Activated CD4-positive, alpha-beta T cell treated with anti-CD3 and anti-CD28 coated beads, Interleukin-2, amount 10 ng/mL, durations not matched to agents 7 days and 5 days (primary cell): ENCODE measurements at places on chromosomes 3 and 15. TPM values are rescaled to one million over a fixed set of nuclear protein-coding genes. Genes with fewer than 3 reads are reported as not detected.

- no peak for DNase-seq
Measured at GRCh38 chr3:28376424-28376823, 27.8 kb upstream of the AZI2 start.

GRCh38 chr3:27228805-27229204, 140.4 kb downstream of the NEK10 start:
- DNase-seq: no peak

- no peak for DNase-seq
Measured at GRCh38 chr15:84104853-84105252, 130.7 kb upstream of the GOLGA6L4 start.

GRCh38 chr3:107294117-107294516, 83.1 kb upstream of the CCDC54 start:
- DNase-seq: no peak

GRCh38 chr3:13812034-13812471, 67.8 kb downstream of the WNT7A start:
- DNase-seq: no peak

MAP1A gene
- total RNA-seq: 9.8 TPM

GRCh38 chr3:141011997-141012262, 39.2 kb upstream of the SPSB4 start:
- DNase-seq: no peak

B3GNT5 gene
- 0.67 TPM for total RNA-seq

DNA sequence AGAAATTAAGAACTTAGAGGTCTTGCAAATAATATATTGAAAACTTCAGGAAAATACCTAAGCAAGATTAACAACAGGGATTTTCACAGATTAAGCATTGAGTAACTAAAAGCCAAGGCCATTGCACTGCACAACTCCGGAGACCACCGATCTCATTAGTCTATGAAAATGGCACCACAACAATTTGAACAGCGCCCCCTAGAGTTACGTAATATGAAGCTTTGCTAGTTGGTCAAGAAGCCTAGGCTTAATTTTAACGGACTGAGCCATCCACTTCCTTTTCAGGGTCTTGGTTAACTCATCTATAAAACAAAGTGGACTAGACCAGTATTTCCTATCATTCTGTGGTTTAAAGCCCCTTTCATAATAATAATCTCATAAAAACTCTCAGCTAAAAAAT, 24.8 kb downstream of the TMEM212 start:
- no peak for DNase-seq

GRCh38 chr3:111159391-111159790, 87.8 kb downstream of the NECTIN3 start:
- DNase-seq: no peak

- DNase-seq: no peak
Measured at GRCh38 chr3:97952280-97952679, 20.0 kb downstream of the RIOX2 start.

DNA sequence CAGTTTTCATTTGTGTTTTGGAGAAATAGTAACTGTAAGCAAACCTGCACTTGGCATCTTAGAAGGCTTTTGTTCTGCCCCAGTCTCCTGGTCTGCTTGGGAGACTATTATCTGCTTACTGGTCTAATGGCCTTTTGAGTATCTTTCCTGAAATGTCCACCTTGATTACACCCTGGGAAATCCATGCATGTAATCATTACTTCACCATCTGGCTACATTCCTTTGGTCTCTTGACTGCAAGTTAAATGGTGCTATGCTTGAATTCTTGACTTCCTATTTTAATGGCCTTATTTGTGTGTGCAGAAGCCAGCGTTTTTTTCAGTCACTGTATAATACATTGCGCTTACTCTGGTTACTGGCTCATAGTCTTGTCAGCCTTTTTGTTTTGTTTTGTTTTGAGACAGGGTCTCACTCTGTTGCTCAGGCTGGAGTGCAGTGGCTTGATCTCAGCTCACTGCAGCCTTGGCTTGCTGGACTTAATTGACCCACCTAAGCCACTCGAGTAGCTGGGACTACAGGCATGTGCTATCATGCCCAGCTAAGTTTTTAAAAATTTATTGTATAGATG, 30.0 kb downstream of the CHD2 start:
- no peak for DNase-seq

- no peak for DNase-seq
Measured at GRCh38 chr3:134366928-134367811, 7.1 kb downstream of the AMOTL2 start.

- no peak for DNase-seq
Measured at GRCh38 chr3:58999134-58999773, 50.6 kb downstream of the CFAP20DC start.

- no peak for DNase-seq
Measured at GRCh38 chr3:20326541-20326940, 140.5 kb upstream of the SGO1 start.

DNA sequence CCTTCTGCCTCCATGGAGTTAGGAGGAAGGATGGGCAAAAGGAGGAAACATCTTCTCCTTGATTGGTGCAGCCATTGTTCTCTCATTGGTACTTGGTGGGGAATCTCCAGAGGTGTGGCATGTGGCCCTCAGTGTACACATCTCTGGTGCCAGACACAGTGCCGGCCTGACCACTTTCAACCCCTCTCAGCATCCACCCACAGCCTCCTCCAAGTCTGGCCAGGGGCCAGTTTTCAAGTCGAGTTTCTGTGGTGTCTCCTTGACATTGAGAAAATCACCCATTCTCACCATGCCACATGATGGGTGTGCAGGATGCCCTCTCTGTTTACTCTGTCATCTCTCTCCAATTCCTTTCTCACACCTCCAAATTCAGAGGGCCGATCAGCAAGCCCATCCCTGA, 12.8 kb upstream of the FSIP1 start:
- DNase-seq: no peak

- no peak for DNase-seq
Measured at GRCh38 chr3:37017683-37018082, 24.4 kb downstream of the MLH1 start.

DNA sequence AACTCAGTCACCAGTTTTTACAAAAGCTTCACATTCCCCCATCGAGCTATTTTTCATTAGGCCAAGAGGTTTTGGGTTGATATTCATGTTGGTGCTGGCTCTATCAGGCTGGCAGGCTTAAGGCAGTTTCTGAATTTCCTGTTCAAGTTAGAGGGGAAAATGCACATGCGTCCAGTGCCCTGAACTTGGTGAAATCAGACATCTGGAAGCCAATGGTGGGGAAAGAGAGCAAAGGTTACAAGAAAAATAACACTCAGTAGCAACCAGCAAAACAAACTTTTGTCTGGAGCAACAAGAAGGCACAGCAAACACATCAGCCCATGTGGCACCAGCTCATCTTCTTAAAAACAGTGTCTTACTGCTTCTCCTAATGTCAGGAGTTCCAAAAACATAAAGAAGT, 155.6 kb upstream of the TSC22D2 start:
- DNase-seq: no peak

GRCh38 chr15:89401631-89402517, 67.2 kb upstream of the POLG start:
- DNase-seq: no peak

DNA sequence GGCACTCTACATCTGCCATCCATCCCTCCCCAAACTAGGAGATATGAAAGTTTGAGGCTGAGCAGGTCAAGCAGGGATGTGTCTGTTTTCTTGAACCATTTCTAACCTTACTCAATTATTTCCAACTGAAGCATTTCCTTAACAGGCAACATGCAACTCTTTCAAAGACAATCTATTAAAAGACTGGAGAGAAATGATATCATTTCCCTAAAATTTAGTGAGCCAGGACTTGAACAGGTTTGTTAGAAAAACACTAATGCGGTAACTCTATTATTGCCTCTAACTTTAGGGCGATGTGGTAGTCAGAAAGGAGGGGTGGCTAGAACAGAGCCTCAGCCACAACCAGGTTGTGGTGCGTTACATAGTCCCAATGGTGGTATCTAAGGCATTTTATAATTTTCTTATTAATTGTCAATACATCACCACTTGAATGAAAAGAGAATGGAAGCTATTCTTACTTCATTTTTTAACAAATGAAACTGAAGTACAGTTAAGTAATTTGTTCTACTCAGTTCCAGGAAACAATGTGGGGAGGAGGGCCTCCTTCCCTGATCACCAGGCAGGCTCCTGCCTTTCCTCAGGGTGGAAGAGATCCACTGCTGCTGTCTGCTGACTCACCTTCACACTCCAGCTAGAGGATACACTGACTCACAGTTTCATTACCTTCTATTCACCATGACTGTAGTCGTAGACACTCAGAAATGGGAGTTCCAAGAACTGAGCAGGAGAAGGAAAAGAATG, 22.8 kb downstream of the MYO1E start:
- DNase-seq: no peak
